HCT116 (cell line): ENCODE measurements at places on chromosomes 2 and 18.

- DNase-seq: no peak
- H3K4me3 ChIP-seq: no peak overlapping the region
- H3K27me3 ChIP-seq: no peaks in the 10 kb centered on the region
- no peaks in the 10 kb centered on the region for H3K36me3 ChIP-seq
- no peaks in the 10 kb centered on the region for H3K4me1 ChIP-seq
- H3K27ac ChIP-seq: no peak overlapping the region
Measured at GRCh38 chr2:79966369-79966768, 338.2 kb downstream of the LRRTM1 start.

GRCh38 chr2:96361751-96362150 lies 26.2 kb downstream of the NCAPH start:
- H3K27ac ChIP-seq: no peak overlapping the region
- H3K27me3 ChIP-seq: no peaks in the 10 kb centered on the region
- no peak for DNase-seq
- H3K4me1 ChIP-seq: no peaks in the 10 kb centered on the region
- H3K4me3 ChIP-seq: no peak overlapping the region
- peaks cover 59% of the 10 kb centered on the region for H3K36me3 ChIP-seq

- H3K4me3 ChIP-seq: no peak overlapping the region
- H3K36me3 ChIP-seq: no peaks in the 10 kb centered on the region
- no peaks in the 10 kb centered on the region for H3K4me1 ChIP-seq
- DNase-seq: no peak
- no peaks in the 10 kb centered on the region for H3K27me3 ChIP-seq
Measured at GRCh38 chr2:59733567-59733930, 819.9 kb downstream of the BCL11A start.

DNA sequence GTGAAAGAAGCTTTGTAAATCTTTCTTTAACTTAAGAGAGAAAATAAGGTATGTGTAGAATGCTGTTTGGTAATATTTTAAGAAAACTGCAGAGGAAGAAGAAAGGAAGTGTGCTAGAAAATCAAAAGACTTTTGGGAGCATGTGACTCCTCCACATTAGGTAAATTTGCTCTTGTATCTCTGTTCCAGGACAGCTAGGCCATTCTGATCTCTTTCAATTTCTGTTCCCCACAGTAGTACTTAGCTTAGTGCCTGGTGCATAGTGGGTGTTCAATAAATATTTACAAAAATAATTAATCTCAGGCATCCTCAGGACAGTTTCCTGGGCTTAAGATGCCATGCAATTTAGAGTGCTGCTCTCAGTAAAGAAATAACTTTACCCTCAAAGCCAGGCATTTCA lies 105.0 kb downstream of the GPD2 start:
- H3K36me3 ChIP-seq: no peaks in the 10 kb centered on the region
- no peaks in the 10 kb centered on the region for H3K4me1 ChIP-seq
- no peaks in the 10 kb centered on the region for H3K27me3 ChIP-seq
- no peak overlapping the region for H3K27ac ChIP-seq
- no peak overlapping the region for H3K4me3 ChIP-seq
- DNase-seq: no peak
